Omental fat pad (tissue), 4 donors: ENCODE measurements at places on chromosomes 11 and 22.

DNA sequence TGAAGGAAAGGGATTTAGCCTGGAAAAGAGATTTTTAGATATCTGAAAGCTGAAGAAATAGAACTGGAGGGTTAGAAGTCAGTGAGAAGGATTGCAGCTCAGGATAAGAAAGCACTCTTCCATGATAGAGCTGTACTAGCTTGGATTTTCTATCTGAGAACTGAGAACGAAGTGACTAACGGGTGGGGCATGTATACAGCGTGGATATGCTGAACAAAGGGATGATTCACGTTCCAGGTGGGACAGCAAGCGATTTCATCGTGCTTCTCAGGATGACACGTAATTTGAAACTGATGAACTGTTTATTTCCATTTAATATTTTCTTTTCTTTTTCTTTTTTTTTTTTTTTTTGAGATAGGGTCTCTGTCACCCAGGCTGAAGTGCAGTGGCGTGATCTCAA, 53.0 kb downstream of the GRAMD1B start:
- no peak for DNase-seq

DNA sequence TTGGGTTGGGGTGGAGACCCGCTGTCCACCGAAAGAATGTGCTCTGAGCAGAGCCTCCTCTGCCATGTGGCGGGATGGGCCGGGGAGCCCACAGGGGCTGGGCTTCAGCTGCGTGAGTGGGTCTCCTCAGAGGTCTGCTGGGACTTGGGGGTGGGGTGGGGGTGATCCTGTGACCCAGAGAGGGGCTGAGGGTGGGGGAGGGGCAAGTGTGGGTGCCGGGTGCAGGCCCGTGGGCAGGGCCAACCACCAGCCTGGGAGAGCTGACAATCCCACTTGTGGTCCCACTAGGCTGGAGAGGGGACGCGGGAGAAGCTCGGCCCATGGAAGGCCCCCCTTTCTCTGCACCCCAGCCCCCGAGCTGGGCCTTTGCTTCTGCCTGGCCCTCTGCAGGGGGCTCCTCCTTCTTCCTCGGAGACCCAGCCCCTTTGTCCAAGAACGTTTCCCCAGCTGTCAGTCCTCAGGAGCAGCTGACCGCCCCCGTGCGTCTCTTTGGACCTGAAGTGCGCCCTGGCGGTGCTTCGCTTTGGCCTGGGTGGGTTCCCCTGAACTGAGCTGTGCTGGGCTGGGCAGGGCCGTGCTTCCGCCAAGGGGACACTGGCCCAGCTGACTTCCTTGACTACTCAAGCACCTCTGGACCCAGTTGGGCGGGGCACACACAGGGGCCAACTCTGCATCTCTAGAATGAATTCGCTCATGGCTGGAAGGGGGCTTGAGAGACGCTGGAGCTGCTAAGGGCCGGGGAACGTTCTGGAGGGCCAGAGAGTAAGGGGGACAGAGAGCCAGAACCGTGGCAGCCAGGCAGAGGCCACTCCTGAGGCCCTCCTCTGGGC, 30.2 kb downstream of the OSBPL5 start:
- no peak for DNase-seq

GRCh38 chr11:23097891-23098290, 237.6 kb upstream of the CCDC179 start:
- no peak for DNase-seq

DNA sequence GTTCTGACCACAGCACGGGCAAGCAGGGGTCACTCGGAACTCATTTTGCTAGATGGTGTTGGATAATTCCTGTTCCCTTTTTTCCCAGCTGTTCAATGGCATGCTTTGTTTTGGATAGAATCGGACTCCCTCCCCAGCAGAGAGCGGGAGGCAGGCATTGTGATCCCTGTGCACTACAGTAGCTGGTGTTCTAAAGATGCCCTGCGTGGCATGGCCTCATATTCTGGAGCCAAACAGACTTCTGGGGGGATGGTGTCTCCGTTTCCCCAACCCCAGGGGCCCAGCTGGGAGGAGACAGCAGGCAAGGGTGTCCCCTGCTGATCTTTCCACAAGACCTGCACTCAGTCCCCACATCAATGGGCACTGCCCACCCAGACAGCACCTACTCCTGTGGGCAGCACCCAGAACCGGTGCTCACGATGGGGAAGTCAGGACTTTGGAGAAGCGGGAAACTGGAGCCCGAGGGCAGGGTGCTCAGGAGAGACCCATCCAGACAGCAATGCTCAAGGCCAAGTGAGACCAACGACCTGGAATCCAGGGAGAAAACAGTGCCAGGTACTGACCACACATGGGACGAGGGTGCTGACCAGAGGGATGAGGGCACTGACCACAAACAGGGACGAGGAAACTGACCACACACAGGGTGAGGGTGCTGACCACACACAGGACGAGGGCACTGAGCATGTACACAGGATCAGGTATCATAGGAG, 934.9 kb downstream of the BRD1 start:
- no peak for DNase-seq

DNA sequence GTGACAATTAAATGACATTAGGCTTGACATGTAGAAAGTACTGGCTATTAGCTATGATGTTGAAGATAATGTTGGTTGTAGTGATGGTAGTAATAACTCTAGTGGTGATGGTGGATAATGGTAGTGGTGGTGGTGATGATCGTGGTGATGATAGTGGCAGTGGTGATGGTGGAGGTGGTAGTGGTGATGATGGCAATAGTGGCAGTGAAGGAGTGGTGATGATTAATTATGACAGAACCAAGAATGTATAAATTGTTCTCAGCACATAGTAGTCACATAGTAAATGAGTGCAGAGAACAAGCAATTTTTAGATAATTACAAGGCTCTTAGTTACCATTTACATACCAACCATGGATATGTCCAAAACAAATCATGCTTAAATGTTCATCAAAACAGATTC, 5.3 kb upstream of the CD44 start:
- DNase-seq, result no peak

DNA sequence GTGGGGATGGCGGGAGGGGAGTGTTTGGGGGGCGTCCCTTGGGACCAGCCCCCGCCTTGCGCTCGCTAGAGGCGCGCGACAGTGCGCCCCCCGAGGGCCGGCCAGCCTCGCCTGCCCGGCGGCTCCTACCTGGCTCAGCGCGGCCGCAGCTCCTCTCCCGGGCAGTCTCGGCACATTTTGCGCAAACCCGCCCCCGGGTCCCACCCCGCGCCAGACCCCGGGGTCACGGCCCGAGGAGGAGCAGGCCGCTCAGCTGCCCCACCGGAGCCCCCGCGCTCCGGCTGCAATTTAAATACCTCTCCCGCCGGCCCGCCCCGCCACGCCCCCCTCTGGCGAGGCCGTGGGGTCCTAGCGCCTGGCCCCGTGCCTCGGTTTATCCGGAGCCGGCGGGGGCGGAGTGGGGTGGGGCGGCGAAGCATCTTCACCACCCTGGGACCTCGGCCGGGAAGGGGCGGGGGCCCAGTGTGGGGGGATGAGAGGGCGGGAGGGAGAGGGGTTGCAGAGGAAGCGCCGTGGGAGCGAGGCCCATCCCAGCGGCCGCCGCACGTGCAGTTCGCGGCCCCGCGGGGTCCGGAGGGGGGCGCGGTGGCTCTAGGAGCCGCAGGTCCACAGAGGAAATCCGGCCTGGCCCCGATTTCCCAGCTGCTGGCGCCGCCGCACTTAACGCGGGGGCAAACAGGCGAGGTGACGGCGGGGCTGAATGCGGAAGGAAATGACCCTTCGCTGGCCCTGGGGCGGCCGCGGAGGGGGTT, at the start of gene LRRC32:
Gene LRRC32, minus strand, starts transcription at position 263 of the 752 bp plus-strand sequence. CDS start 4,793 bp downstream, outside the sequence.
- no peak for DNase-seq

GRCh38 chr11:95102733-95103132, 13.1 kb downstream of the ENDOD1 start:
- no peak for DNase-seq

GRCh38 chr11:26904132-26904531, 89.8 kb upstream of the FIBIN start:
- no peak for DNase-seq

- no peak for DNase-seq
Measured at GRCh38 chr11:60914633-60915247, 782 bp downstream of the TMEM109 start.

DNA sequence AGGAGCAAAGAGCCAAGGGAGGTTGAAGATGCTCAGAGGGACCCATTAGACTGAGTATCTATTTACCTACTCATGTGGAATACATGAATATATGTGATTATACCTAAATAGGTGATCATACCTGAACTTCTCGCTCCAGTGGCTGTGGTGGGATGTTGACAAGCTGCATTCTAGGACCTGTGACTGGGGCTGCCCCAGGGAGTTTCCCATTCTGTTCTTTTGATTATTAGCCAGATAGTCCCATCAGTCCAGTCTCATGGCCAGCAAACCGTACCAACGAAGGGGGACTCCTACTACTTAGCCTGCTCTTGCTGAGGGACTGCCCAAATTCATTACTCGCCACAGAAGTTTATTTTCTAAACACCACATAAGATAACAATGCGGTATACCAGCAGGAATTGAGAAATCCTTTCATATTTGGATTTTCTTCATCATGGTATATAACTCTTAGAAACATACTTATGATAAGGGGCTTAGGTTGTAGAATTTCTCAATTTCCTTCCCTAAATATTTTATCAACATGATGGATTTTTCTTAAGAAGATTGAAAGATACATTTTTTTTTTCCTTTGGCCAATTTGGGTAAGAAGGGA, 273.9 kb downstream of the NTM start:
- DNase-seq, result no peak

GRCh38 chr11:110079726-110080125, 13.5 kb upstream of the ZC3H12C start:
- no peak for DNase-seq
